Activated naive CD4-positive, alpha-beta T cell treated with Interleukin-2 at 50 U/mL for 16 hours (primary cell): ENCODE measurements at places on chromosomes 3 and 15.

- no peak for DNase-seq
Observed at GRCh38 chr3:126109880-126110235, 25.9 kb upstream of the SLC41A3 start.

DNA sequence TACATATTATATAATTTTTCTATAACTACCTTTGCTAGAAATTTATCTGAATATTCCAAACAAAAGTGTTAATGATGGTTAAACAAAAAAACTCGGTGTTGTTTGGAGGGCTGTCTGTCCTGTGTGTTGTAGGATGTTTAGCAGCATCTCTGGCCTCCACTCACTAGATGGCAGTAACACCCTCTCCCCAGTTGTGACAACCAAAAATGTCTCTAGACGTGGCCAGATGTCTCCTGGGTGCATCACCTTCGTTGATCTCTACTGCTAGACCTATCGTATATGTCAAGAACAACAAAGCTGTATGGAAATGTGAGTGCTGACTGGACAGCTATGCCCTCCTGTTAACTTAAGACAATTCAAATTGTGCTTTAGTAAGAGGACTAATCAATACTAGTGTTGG lies 14.1 kb downstream of the ANKRD34C start:
- DNase-seq, result no peak

DNA sequence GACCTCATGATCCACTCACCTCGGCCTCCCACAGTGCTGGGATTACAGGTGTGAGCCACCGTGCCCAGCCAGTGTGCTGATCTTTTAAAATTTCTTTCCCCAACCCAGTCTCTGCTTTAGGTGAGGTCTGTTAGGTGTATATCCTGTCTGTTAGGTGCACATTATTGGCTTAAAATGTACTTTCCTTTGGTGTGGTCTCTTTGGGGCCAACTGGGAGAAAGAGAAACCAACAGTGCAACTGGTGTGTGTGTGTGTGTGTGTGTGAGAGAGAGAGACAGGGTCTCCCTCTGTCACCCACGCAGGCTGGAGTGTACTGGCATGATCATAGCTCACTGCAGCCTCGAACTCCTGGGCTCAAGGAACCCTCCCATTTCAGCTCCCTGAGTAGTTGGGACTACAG lies 50.3 kb upstream of the GNB5 start:
- no peak for DNase-seq

DNA sequence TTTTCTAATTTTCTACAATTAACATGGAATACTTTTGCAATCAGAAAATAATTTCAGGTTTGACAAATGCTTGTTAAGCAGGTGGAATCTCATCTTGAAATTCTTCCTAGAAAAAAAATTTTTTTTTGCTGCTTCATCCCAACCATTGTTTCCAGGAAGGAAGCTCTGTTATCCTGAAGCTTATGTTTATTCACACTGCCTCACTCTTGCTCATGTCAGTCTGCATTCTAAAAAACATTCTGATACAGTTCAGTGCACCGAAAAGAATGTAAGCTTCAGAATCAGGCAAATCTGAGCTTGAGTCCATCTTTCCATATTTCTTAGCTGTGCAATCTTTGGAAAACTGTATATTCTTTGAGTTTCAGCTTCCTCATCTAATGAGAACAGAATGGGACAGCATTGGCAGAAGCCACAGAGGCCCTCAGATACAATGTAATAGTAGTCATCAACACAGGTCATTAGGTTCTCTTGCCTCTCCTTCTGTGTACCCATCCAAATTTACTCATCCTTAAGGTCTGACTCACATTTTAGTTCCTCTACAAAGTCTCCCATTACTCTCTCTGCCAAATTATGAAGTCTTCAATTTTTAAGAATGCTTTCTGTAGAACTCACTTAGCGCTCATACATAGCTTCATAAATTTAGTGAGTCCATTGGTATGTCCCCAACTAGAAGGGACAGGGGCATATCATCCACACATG lies 881.8 kb upstream of the NR2F2 start:
- no peak for DNase-seq

- no peak for DNase-seq
Observed at GRCh38 chr15:39479911-39480310, 101.0 kb upstream of the THBS1 start.

DNA sequence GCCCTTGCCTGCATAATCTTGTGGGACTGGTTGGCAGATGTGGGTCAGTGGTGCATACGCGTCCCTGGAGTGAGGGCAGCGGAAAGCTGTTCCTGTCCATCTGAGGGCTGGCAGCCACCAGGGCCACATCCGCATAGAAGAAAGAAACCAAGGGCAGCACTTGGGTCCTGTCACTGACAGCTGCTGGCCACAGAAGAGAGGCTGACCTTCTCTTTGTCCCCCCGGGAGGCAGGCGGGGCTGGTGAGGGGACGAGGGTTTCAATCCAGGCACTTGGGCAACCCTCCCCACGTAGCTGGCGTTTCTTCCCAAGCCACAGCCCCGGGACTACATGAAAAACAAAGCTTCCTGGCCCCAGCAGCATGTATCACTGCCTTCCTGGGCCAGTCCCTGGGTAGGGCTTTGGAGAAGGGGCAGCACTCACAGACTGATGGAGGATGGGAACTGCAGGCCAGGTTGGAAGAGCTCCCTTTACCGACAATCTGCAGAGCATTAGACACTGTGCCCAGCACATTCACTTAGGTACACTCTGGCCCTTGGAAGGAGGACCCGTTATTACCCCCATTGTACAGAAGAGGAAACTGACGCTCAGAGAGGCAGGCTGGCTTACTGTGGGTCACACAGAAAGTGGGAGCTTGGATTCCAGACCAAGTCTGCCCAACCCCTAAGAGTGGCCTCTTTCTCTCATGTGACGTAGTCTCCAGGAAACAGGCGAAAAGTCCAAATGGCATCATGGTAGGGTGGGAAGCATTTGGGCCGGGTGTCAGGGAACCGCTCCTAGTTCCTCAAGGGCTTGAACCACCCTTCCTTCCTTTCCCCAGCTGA lies 78.8 kb upstream of the SLC6A6 start:
- no peak for DNase-seq
